ENCODE measurements at places on chromosomes 4 and X. TPM values are rescaled to one million over a fixed set of nuclear protein-coding genes. Genes with fewer than 3 reads are reported as not detected.

Gene CT47A7
- not detected for total RNA-seq

DNA sequence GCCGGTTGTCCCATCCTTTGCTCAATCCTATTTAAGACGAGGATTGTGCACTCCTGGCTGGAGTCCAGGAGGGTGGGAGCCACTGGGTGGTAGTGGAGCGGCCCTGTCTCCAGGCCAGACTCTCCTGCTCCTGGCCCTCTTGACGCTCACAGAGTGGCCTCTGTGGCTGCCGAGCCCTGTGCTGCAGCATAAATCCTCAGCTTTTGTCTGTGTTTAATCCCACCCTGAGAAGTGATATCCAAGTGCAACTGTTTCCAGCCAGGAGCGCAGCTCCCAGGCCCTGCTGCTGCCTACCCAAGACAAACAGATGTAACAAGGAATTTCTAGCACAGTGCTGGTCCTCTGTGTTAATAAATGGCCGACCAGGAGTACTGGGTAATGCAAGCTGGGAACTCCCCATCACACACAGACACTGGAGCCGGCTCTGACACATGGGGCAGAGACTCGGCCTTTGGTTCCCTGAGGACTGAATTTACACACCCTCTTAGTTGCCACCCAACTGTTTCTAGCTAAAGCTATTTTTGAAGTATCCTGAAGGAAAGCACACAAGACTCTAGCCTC is 85.3 kb downstream of the GATB start:
- DNase-seq = no peak

DNA sequence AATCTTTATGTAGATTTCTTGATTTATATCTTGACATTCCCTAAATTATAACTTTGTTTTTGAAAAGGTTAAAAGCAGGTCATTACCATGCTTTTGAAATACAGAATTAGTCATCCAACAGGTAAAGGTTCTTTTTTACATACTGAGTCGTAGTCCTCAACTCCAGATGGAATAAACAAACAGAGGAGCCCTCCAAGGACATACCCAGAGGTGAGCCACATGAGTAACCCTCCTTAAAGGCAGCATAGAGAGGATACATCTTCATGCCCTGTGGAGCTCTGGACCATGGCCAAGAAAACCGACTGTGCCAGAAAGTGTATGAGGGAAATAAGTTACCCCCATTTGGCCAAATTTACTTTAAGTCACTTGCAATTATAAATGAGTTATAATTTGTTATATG is 95.3 kb upstream of the MCF2 start:
- no peak for DNase-seq

- no peak for DNase-seq
Measured at GRCh38 chr4:113981591-113981990, 2.1 kb upstream of the ARSJ start.

GRCh38 chr4:20754036-20754435 is 53.8 kb downstream of the PACRGL start:
- DNase-seq = no peak

GRCh38 chr4:176894498-176894897 is 101.8 kb upstream of the VEGFC start:
- DNase-seq = no peak

- no peak for DNase-seq
Measured at GRCh38 chr4:2574863-2575262, 38.4 kb downstream of the FAM193A start.

GRCh38 chr4:40176602-40177001 is 20.2 kb upstream of the RHOH start:
- DNase-seq = no peak

Gene SRPX
- 74.8 TPM for total RNA-seq

DNA sequence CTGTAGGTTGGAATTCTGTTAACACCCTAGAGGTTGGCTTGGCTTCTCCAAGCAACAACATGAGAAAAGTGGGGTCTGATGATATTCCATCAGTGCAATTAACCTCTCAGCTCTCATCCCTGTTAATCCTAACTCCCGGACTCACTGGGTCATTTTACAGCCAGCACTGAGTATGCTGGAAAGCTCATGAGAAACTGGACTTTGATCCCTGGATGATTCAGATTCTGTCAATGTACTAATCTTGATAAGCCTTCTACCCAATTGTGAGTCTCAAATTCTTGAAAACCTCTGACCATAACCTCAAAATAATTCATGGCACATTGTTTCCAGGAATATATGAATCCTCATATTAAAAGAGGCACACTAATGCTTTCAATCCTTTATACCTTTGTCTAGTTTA is 244.3 kb upstream of the DCAF8L1 start:
- no peak for DNase-seq

Gene SGMS2
- 39.1 TPM for total RNA-seq

DNA sequence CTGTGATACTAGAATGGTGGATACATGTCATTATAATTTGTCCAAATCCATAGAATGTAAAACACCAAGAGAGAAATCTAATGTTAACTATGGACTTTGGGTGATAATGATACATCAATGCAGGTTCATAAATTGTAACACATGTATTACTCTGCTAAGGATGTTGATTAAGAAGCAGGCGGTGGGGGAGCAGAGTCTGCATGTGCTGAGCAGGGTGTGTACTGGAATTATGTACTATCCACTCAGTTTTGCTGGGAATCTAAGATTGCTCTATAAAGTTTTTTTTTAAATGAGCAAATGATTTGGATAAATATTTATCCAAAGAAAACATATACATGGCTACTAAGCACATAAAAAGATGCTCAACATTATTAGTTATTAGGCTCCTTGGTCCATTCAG is 15.0 kb upstream of the MANBA start:
- DNase-seq = no peak

GRCh38 chr4:161577579-161578301 is 586.1 kb downstream of the FSTL5 start:
- DNase-seq = no peak

Gene FDCSP
- not detected for total RNA-seq

- DNase-seq = peak; percentile 91
Measured at GRCh38 chr4:6641164-6641970, 882 bp downstream of the MRFAP1 start.

DNA sequence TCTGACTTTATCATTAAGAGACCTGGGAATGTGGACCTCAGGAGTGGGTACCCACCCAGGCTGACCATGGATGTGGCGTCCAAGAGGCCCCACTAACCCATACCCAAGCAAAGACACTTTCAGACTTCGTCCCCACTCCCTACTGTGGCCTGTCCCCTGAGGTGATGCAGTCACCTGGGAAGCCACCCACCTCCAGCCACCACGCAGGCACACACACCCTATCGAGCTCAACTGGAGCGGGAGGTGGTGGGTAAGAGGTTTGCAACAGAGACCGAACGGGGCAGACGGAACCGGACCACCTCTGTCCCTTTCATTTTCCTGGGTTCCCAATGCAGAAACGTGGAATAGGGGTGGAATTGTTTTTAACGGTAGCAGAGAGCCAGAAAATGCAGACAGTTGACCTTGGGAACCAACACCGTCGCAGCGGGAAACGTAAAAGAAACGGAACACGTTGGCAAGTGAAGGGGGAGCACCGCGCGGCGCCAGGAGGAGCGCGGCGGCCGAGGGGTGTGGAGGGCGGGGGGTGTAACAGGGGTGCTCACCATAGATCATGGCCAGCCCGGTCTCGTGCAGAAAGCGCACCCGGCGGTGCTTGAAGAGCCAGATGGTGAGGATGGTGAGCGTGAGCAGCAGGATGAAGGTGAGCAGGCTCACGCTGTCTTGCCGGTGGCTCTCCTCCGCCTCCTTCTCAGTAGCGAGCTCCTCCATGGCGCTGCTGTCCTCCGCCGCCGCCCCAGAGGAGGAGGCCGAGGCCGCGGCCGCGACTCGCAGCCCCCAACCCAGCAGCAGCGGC is 559 bp downstream of the SLC9A7 start:
- DNase-seq = no peak

GRCh38 chrX:45771560-45772340 is 571.1 kb upstream of the DIPK2B start:
- DNase-seq = peak; percentile 58

DNA sequence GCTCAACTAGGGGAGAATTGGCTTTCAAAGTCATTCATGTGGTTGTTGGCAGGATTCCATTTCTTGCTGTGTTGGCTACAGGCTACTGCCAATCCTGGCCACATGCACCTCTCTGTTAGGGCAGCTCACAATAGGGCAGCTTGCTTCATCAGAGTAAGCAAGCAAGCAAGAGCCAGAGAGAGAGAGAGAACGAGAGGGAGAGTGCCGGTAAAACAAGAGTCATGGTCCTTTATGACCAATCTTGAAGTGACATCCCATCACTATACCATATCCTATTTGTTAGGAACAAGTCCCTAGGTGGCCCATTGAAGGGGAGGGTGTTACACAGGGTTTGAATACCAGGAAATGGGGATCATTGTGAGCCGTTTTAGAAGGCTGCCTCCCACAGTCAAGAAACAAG is 33.0 kb upstream of the TLR2 start:
- no peak for DNase-seq

Gene REPS2
- 7.9 TPM for total RNA-seq

GRCh38 chr4:109294006-109294405 is 8.5 kb downstream of the COL25A1 start:
- DNase-seq = peak; percentile 40

Gene TMPRSS11F
- not detected for total RNA-seq

Gene GNRHR
- total RNA-seq = not detected

Gene SSX2B
- total RNA-seq = not detected

DNA sequence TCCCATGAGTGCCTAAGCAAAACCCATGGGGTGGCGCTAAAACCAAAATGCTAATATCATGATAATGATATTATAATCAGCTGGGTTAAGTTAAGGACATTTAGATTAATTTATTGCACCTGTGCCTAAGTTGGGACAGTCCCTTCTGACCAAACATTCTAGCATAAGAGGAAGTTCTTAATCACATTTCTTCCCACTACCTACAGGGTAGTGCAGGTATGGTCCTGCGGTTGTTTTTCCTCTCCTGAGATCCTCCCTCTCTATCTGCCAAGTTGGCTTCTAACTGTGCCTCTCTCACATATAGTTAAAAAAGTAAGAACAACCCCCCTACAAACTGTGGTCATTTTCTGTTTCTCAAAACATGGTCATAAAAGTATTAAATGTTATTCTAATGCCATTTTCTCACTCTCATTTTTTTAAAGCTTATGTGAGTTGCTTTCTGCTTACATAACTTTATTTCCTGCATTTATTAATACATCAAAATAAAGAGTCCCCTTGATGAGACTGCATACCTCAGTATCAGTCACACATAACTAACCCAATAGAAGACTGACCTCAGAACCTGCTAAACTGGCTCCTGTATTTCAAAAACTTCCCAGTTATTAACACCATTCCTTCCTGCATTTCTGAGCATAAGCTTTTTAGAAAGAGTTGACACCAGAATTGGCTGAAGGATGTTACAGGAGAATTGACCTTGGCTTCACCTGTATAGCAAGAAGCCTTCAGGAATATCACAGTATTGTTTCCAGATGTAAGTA is 1332.5 kb downstream of the FSTL5 start:
- no peak for DNase-seq

Gene MAMLD1
- total RNA-seq = 7.9 TPM

Gene FGG
- 0.87 TPM for total RNA-seq

DNA sequence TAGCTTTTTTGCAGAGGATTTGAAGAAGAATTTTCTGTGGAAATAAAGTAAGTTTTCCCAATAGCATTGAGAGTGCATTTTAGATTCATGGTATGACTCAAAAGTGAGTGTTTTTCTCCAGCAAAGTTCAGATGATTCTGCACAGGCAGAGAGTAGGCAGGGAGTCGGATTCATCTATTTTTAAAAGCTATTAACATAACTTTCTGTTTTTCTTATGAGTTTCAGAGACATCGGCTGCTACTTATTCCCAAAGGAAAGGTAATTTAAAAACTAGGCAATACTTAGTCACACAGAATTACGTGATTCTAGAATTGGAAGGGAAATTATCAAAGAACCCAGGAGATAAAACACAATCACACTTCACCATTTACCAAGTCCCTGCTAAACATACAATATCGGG is 4.4 kb downstream of the CCDC110 start:
- DNase-seq = no peak

Gene PNMA6F
- total RNA-seq = not detected

- DNase-seq = no peak
Measured at GRCh38 chrX:75786290-75786689, 1.2 kb upstream of the MAGEE2 start.

GRCh38 chr4:61543976-61544375 is 343.9 kb downstream of the ADGRL3 start:
- no peak for DNase-seq

GRCh38 chr4:182812916-182813315 is 104.3 kb downstream of the DCTD start:
- no peak for DNase-seq

Gene GPRASP2
- 15.3 TPM for total RNA-seq

GRCh38 chr4:26368685-26369084 is 47.9 kb downstream of the RBPJ start:
- DNase-seq = no peak

DNA sequence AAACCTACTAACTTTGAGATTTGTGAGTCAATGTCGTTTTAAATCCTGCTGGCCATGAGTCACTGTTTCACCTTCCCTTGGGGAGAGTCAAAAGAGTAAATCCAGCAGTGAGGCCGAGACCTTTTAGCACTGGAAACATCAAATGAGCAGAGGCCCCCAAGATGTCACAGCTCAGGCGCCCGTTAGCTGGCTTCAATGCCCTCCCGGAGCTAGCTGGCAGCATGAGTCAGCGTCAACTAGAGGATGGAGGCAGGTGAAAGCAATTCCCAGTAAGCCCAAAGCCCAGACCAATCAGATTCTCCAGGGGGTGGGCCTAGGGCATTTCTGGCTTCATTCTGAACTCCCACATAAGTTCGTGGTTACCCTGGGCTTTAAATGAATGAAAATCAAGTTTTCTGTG is 170.9 kb downstream of the CLCN4 start:
- DNase-seq = no peak

DNA sequence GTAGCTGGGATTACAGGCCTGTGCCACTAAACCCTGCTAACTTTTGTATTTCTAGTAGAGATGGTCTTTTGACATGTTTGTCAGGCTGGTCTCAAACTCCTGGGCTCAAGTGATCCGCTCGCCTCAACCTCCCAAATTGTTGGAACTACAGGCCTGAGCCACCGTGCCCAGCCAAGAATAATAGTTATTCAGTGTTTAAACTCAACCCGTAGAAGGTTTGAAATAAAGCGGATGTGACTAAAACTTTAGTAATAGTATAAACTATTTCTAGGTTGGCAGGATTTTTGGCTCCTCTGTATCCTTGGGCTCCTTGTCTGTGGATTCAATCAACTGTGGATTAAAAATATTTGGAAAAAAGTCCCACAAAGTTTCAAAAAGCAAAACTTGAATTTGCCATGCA is 37.8 kb downstream of the PCDH10 start:
- DNase-seq = peak; percentile 51

- peak; percentile 55 for DNase-seq
Measured at GRCh38 chr4:185115827-185116232, 27.2 kb upstream of the SLC25A4 start.

Gene NFXL1
- total RNA-seq = 13.7 TPM

Gene MAGEA2B
- total RNA-seq = not detected

Gene TRIM75
- total RNA-seq = not detected

Gene HS3ST1
- total RNA-seq = 4.2 TPM

All from aorta (tissue), 5 donors.